ENCODE measurements at places on chromosomes 16 and 17. TPM values are rescaled to one million over a fixed set of nuclear protein-coding genes. Genes with fewer than 3 reads are reported as not detected.

Gene ZNF668
- 4.5 TPM for total RNA-seq

DNA sequence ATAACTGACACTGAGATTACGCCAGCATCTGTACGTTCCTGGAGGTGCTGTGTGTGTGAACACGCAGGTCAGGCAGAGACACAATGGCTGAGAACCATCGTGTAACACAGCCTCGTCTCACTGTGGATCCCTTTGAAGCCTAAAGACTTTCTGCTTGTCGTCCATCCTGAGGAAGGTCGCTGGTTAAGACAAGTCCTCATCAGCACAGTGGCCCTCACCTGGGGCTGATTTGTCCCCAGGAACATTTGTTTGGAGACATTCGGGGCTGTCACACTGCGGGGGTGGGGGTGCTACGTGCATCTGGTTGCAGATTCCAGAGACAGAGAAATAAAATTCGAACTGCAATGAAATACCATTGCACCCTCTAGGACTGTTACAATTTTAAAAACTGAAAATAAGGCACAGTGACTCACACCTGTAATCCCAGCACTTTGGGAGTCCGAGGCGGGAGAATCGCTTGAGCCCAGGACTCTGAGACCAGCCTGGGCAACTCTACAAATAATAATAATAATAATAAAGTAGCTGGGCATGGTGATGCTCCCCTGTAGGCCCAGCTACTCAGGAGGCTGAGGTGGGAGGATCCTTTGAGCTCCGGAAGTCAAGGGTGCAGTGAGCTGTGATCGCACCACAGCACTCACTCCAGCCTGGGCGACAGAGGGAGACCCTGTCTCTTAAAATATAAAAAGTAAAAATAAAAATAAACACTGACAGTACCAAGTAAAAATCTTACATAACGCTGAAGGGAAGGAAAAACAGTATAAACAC, 112.0 kb upstream of the METRNL start:
- DNase-seq: no peak

GRCh38 chr17:21376759-21377690, 868 bp downstream of the KCNJ12 start:
- no peak for DNase-seq

Gene ARHGAP23
- total RNA-seq: 53.8 TPM

DNA sequence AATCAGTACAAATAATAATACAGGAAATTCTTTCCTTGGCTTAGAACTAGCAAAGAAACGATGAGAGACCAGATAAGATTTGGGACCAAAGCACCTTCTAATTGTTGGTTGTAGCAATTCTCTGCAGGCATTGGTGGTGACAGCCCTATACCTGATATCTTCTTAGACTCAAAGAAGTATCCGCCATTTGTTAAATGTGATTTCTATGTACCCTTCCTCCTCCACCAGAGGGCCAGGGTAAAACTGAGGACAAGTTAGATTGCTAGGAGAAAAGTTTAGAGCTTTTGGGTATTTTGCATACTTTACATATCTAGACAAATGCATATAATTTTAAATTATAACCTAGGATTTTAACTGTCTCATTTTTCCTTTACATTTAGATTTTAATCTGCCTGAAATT, 304.3 kb downstream of the HS3ST4 start:
- DNase-seq: no peak

Gene OR1F1
- not detected for total RNA-seq
